ENCODE measurements at places on chromosomes 3 and 15.

DNA sequence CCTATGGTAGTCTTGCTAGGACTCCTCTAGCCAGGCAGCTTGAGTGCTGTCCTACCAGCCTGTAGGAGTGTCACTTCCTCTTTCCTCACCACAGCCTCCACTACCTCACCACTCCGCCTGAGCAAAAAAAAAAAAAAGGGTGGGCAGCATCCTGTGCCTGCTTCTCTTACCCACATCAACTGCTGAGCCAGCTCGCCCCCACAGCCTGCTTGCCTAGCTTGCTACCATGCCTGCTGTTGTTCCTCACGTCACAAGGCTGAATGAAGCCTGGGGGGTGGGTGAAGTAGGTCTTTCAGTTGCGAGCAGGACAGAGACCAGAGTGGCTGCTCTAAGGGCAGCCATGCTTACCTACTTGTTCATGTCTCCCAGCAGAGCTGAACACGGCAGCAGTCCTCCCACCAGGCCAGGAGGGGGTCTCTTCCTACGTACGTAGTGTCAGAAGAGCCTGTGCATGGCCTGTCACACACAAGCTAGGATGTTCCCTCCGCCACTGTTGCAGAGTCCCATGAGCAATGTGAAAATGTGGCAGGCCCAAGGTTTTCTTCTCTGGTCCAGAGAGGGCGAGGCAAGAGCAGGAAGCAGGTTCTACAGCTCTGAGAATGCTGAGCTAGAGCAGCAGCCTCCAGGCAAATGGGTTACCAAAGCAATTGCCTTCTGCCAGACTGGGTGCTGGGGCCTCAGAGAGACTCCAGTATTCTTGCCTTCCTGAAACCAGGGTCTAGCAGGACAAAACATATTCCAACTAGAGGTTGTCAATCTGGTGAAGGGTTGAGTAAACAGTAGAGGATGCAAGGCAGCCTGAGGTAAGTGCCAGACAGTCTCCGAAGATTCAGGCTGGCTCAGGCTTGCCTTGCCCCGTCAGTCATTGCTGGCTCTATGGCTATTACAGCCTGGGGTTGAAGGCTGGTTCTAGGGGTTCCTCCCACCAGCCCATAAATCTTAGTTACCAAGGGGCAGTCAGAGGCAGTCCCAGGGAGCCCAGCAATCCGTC is 8.1 kb downstream of the PPM1M start:
- no peak for DNase-seq

DNA sequence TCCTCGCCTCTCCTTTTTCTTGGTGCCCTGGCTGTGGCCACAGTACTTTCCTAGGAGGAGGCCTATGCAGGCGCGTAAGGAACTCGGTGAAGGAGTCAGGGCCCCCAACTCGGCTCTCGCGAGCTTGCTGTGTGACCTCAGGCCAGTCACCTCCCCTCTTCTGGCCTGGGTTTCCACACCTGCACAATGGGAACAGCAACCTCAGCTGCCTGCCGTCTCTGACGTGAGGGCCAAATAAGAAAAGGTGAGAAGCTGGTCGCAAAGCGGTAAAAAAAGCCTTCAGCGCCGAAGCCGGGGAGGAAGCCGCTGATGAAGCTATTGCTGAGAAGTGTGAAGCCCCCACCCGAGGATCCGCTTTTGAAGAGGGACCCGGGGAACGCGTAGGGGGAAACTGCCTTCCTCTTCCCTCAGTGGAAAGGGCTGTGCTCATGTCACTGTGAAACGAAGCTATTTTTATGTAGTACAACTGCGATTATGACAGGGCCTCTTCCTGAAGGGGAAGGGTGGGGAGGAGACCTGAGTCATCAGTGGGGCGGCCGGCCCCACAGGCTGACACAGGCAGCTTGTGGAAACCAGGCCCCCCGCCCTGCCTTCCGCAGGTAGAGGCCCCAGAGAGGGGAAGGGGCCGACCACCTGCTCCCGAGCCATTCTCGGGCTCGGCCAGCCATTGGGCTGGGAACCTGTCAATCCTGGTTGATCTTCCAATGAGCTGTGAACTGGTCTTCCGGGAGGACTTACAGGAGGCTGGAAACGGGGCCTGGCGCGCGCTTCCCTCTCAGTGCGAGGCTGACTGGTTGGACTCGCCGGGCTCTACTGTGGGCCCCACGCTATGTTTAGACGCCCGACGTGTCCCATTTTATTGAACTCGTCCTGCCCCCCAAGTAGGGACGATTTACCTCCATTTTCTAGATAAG is 18.0 kb upstream of the ANKDD1A start:
- DNase-seq = peak; percentile 63

DNA sequence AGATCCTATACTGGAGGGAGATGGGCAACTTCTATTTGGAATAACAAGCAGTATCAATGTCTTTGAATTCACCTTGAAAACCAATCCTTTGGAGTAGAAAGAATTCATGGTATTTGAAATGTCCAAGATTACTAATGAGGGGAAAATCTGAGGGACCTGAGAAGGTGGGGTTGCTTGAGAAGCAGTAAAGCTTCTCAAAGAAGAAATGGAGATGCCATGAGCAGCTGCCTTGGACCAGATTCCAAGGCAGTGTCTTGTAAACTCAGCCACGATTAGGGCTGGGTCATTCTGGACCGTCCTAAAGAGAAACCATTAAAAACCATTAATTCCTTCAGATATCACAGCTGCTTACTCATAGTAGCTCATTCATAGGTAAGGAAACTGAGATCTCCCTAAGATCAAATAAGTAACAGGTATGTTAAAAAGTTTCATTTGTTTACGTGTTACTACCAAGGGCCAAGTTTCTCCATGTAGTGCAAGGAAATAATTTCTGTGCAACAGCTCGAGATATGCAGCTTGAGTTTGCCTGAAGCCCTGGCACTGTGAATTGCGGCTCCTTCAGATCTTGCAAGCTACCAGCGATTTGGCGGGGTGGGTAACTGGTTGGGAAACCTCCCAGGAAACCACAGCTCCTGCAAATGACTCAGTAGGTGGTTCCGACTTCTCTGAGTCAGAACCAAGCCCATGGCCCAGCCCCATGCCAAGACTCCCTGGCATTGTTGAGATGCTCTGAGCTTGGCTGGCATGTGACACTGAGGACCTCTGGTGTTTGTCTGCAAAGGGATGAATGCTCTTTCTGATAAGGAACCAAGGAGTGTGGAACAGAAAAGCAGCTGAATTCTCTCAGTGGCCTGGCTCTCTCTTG is 296.8 kb downstream of the RORA start:
- DNase-seq = no peak

GRCh38 chr3:188126934-188127333 is 27.0 kb upstream of the LPP start:
- no peak for DNase-seq

GRCh38 chr15:74201710-74202420 is 722 bp downstream of the STRA6 start:
- no peak for DNase-seq

- DNase-seq = no peak
Observed at GRCh38 chr3:146801492-146801891, 196.3 kb upstream of the PLSCR5 start.

- no peak for DNase-seq
Observed at GRCh38 chr3:151863611-151864010, 9.8 kb upstream of the SUCNR1 start.

- no peak for DNase-seq
Observed at GRCh38 chr3:196792771-196793170, 53.1 kb downstream of the PAK2 start.

- DNase-seq = no peak
Observed at GRCh38 chr3:142943870-142944269, 19.6 kb downstream of the PAQR9 start.
